ENCODE measurements at places on chromosomes 5 and 9.

GRCh38 chr9:114335745-114336144 lies 6.1 kb downstream of the ORM2 start:
- DNase-seq = no peak

- no peak for DNase-seq
Observed at GRCh38 chr9:77707383-77708063, 59.4 kb upstream of the GNA14 start.

DNA sequence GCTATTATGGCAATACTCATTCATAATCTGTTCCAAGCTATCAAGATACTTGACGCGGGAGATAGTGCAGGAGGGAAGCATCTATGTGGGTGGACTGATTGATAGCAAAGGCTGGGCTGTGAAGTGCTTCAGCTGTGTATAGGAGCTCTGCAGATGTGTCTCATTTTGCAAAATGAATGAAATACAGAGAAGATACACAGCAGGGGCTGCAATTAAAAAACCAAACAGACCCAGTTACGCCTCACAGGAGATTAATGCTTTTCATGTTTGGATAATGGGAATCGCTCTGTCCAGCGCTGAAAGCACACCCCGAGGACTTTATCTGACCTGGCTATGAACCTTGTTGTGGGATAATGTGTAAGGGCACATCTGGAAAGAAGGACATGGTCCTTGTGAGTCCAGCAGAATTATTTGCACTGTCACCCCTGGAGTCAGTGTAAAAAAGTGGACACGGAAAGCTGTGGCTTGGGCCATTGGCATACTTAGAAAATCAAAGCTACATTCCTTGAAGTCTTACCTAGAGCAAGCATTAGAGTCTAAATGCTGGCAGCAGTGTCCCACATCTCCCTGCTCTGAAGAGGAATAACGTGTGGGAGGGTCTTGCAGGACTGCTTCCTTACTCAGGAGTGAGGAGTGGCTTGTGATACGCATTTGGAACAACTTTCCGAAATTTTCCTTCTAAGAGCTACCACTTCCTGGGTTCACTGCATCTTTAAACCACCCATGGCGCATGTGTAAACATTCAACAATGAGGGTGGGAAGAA lies 2.6 kb downstream of the SH3RF2 start:
- no peak for DNase-seq

GRCh38 chr5:58262226-58262625 lies 197.7 kb downstream of the PLK2 start:
- no peak for DNase-seq

- DNase-seq = no peak
Observed at GRCh38 chr5:142780871-142781270, 10.7 kb downstream of the ARHGAP26 start.

- no peak for DNase-seq
Observed at GRCh38 chr5:20445326-20445860, 457.4 kb upstream of the CDH18 start.

DNA sequence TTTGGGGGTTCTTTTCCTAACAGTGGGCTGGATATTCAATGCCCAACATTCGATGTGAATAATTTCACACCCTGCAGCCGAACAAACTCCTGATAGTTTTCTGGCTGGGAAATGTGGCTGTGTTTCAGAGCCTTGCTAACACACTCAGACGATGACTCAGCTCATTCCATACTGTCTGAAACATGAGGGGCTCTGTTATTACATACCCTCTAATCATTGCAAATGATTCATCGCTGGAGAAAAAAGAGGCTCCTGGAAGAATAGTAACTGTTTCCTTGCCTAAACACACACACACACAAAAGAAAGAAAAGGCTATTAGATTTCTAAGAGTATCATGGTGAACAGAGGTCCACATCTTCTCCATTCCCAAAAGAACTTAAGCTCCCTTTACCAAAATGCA lies 75.8 kb downstream of the OXCT1 start:
- DNase-seq = no peak

GRCh38 chr5:102523541-102524175 lies 24.9 kb upstream of the SLCO6A1 start:
- DNase-seq = no peak

DNA sequence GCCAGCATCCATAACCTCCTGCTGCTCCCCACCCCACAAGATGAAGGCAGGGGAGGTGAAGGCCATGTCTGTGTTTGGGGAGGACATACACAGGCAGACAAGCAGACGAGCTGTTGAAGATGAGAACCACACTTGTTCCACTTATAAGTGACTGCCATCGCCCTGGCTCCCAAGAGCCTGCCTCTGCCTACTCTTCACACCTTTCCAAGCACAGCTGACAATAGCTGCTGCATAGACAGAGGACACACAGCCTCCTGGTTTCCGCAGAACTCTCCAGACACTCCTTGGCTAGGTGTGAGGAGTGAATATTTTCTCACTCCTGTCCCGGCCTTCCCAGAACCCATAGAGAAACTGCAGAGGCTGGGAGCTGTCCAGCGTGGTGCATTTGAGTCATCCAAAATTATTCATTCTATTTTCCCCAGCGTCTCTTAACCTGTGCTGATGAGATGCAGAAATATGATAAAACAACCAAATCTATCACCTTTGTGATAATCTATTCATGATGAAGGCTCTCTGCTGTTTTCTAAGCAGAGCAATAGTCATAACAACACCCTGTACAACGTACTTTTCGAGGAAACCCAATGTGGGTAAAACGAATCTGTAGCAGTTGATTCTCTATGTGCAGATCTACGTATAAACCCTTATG lies 24.7 kb downstream of the KLF9 start:
- DNase-seq = no peak

DNA sequence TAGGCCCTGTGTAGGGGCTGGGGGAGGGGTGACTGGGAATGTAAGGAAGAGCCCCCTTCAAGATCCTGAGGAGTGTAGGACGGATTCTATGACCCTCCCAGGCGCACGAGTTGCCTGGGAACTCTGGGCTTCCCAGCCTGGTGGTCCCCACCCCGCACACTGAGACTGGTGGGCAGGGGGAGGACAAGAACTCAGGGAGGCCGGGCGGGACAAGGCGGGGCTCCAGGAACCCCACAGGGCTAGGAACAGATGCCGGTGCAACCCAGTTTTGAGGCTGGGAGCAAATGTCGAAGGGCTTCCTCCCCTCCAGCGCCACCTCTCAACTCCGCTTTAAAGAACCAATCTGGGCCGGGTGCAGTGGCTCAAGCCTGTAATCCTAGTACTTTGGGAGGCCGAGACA lies 1.3 kb upstream of the VDAC1 start:
- DNase-seq = no peak

- no peak for DNase-seq
Observed at GRCh38 chr5:88671106-88671504, 211.9 kb downstream of the MEF2C start.
